ENCODE measurements at places on chromosomes 5 and 9. TPM values are rescaled to one million over a fixed set of nuclear protein-coding genes. Genes with fewer than 3 reads are reported as not detected.

DNA sequence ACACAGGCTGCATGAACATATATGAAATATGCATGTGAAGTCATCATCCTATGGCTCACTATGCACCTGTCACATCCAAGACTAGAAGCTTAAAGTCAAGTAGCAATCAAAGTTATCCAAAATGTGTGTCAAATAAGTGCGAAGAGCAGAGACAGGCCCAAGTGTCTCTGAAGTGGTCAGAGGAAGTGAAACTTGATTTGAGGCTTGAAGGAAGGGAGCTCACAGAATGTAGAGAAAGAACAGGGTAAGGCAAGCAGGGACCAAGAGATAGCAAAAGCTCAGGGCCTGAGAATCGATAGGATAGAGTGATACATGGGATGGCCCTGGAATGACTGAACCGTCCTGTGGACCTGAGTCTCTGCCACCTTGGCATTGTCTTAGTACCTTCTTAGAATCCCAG lies 274.3 kb upstream of the TRPC7 start:
- no peak for DNase-seq

GRCh38 chr5:61019642-61020041 lies 74.6 kb downstream of the NDUFAF2 start:
- no peak for DNase-seq

DNA sequence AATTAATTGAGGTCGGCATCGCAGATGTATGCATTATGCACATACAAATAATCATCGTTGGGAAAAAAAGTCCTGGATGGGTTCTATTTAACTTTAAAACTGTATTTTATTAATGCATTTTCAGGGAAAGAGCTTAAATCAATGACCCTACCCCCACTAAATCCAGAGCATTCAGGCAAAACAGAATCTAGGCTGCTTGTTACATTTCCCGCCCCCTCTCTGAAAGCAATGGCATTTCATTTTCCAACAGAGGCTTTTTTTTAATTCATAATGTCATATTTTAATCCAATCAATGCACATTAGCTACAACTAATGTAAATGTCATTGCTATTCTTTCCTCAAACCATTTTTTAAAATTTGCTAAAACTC lies 117.4 kb upstream of the GRIA1 start:
- no peak for DNase-seq

- DNase-seq, result no peak
These were observed 38.0 kb upstream of the TCERG1 start for GRCh38 chr5:146409054-146409671.

DNA sequence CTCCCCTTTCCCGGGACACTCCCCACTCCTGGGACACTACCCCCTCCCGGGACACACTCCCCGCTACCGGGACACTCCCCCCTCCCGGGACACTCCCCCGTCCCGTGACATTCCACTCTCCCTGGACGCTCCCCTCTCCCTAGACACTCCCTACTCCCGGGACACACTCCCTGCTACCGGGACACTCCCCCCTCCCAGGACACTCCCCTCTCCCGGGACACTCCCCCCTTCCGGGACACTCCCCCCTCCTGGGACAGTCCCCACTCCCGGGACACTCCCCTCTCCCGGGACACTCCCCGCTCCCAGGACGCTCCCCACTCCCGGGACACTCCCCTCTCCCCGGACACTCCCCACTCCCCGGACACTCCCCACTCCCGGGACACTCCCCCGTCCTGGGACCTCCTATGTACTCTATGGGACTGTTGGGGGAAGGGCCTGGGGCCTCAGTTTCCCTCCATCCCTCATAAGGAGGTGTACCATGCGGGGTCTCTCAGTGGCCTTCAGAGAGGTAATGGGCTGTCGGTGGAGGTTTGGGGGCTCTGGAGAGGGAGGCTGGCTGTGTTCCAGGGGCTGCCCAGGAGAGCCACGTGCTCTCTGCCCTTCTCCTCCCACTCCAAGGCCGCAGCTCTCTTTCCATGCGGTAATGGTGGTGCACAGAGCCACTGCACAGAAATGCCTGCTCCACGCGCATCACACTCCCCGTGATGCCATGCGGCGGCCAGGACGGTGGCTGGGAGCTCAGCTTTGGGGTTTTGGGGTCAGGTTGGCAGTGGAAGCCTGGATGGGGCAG lies 96.2 kb downstream of the RXRA start:
- DNase-seq, result peak; percentile 88

- DNase-seq, result no peak
These were observed 734.5 kb upstream of the NUDT12 start for GRCh38 chr5:104297076-104297475.

The PHYKPL gene
- total RNA-seq, result 96.1 TPM

The CRHBP gene
- 0.26 TPM for total RNA-seq

DNA sequence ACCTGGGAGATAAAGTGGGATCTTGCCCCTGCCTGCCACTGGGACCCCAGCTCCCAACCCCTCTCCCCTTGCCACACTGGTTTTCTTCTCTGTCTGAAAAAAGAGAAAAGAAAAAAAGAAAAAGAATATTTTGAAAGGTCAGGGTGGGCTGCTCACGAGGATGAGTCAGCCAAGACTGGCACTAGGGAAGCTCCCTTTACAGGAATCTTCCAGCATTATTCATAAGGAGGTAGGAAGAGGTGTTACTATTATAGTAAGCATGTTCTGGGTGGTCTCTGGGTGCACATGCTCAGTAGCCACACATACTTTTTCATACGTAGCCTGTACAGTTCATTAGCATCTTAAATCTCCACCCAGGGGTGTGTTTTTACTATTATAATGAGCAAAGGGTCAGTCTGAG lies 46.8 kb upstream of the HAND1 start:
- DNase-seq, result no peak

DNA sequence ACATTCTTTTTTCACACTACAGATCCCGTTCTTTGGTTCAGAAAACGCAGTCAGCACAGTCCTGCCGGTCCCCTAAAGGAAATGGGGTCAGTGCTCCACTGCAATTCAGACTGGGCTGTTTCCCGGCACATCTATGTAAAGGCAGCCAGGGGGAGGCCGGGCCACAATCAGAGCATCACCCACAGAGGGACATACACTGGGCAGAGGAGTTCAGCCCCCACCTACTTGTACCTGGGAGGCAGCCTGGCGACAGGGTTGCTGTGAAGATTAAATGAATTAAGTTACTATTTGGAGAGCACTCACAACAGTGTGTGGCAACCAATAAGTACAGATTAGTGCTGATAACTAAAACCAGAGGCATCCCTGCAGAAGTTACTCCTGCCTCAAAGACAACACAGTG lies 4.5 kb downstream of the PTPN3 start:
- DNase-seq, result no peak
